ENCODE measurements at places on chromosomes 2 and 18.

GRCh38 chr2:88932686-88933085 lies 241.2 kb downstream of the RPIA start:
- no peak for DNase-seq

- DNase-seq = no peak
Measured at GRCh38 chr2:69340101-69340775, 46.8 kb downstream of the GFPT1 start.

DNA sequence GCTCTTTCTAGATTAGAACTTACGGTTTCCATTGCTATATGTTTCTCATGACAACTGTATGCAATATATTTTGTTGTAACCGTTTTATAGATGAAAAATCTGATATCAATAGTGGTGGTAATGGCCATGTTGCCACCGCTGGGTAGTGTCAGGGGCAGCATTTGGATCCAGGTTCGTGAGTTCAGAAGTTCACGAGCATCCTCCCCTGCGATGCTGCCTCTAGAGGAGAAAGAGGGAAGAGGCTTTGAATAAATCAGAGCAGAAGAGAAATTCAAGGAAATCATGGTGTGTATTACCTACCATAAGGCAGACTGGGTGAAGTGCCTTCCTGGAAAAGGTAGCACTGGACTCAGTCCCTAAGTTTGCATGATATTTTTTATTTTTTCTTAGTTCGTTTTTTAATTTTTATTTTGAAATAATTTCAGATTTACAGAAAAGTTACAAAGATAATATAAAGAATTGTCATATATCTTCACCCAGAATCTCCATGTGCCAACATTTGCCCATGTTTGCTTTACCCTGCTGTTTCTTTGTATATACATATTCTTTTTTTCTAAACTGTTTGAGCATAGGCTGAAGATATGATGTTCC lies 3.3 kb upstream of the ZBTB7C start:
- DNase-seq = peak; percentile 27

GRCh38 chr2:186979439-186980116 lies 130.6 kb upstream of the ZSWIM2 start:
- no peak for DNase-seq

GRCh38 chr2:160596441-160596840 lies 102.8 kb upstream of the RBMS1 start:
- no peak for DNase-seq

- no peak for DNase-seq
Measured at GRCh38 chr18:49813069-49813318, 339 bp downstream of the ACAA2 start.

- DNase-seq = no peak
Measured at GRCh38 chr2:226905718-226906117, 69.9 kb downstream of the RHBDD1 start.

- peak; percentile 48 for DNase-seq
Measured at GRCh38 chr2:150610670-150611279, 123.3 kb upstream of the RND3 start.

DNA sequence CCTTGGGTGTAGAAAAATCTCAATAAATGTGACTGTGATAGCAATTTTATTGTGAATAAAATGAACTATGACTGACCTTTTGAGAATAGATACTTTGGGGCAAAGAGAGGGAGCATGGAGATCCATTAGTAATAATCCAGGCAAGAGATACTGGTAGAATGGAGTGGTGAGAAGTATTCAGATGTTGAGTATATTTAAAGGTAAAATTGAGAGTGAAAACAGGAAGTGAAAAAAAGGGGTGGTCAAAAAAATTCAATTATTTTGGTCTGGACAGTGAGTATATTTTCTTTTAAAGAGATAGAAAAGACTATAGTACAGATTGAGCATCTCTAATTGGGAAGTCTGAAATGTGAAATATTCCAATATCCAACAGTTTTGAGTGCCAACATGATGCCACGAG lies 1515.6 kb upstream of the NXPH2 start:
- no peak for DNase-seq

DNA sequence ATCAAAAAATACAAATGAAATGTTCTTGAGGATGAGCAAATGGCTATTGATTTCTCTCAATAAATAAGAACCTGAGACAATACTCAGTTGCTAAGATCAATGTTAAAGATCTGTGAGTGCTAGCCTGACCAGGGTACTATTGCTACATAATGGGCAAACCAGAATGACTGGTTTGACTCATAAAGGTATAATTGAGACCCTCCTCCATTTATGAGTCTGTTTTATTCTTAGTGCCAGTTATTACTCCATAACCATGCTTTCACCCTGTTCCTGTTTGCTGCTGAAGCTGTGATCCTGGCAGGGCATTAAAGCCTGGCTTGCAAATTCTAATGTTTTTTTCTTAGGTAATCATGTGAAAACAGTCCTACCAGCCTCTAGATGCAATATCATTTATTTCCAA lies 56.6 kb upstream of the PPM1B start:
- DNase-seq = no peak

GRCh38 chr2:108534584-108535356 lies 500 bp downstream of the LIMS1 start:
- DNase-seq = peak; percentile 27

DNA sequence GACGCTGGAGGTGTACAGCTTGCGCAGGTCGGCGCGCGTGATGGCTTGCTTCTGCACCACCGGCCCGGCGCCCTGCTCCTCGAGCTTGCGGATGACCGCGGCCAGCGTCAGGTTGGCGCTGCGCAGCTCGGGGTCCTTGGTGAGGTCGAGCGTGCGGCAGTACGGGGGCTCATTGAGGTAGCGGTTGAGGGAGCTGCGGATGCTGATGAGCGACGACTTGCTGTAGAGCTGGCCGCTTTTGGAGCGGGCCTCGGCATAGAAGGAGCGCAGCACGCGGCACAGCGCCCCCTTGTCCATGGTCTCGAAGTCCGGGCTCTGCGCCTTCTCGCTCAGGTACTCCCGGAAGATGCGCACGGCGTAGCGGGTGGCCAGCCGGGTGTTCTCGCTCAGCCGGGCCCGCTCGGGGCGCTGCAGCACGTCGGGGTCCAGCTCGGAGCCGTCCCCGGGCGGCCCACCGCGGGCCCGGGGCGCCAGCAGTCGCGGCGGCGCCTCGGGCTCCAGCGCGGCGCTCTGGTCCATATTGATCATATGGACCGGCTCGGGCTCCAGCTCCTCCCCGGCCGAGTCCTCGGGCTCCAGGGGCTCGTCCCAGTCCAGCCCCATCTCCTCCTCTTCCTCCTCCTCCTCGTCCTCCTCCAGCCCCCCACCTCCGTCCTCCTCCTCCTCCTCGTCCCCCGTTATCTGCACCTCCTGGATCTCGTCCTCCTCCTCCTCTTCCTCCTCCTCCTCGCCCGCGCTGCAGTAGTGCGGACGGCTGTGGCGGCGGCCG lies 523 bp downstream of the KCTD1 start:
- DNase-seq = no peak

DNA sequence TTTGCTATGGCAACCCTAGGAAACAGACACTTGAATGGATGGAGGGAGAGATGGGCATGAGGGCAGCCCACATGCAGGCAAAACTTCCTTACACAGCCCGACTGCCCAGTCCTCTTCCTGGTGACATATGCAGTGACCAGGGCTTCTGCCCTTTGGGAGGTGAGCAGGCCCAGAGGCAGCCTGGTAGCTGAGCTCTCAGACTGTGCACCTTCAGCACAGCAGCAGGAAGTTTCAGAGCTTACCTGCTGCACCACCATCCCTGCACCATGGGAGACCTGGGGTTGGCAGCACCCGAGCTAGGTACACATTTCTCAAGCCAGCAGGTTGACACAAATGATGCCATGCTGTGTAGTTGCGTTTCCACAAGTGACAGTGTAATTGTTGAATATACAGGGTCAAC lies 97.6 kb upstream of the LMAN1 start:
- no peak for DNase-seq

- peak; percentile 13 for DNase-seq
Measured at GRCh38 chr18:54392543-54393023, 34.9 kb downstream of the C18orf54 start.

GRCh38 chr2:173989884-173990215 lies 24.7 kb upstream of the SP3 start:
- no peak for DNase-seq

DNA sequence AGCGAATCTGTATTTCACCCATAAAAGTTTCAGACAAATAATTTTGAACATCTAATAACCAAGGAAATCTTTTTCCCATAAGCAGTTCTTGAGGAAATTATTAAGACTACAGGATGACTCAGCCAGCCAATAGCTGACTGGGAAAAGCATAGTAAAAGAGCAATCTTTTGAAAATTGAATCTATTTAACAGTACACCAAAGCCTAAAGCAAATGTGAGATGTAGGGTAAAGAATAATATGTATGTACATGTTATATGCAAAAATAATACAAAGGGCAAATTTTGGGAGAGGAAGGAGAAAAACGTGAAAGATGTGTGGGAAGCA lies 12.6 kb upstream of the KDSR start:
- DNase-seq = no peak

DNA sequence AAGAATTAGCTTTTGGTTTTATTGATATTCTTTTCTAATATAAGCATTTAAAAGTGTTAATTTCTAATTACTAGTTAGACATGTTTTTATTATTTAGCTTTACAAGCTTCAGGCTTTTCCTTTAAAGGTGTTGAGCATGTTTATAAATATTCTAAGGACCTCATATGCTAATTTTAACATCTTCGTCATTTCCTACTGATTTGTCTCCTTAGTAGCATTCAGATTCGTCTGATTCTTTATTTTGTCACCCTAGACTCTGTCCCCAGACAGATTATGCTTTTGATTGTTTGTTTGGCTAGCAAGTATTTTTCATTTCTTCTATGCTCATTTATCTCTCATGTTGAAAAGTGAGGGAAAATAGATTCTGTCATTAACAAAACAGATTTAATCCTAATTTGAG lies 51.7 kb downstream of the EIF5B start:
- DNase-seq = no peak

DNA sequence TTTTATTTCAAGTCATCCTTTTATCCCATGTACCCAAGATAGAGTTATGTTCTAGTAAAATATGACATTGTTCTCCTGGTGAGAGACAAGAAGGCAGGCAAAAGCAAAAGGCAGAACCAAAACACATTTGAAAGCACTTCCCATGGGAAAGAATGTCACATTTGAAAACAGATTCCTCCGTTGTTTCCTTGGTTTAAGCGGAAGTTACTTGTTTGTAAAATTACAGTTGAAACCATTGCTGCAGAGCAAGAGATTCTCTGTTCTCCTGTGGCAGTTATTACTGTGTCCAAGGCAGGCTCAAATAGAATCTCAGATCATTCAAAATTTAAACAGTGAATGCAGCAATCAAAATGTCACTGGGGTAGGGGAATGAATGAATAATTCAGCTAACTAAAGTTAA lies 149.6 kb downstream of the MTCL1 start:
- no peak for DNase-seq

- peak; percentile 30 for DNase-seq
Measured at GRCh38 chr2:29293830-29294438, 178.7 kb downstream of the CLIP4 start.

- DNase-seq = no peak
Measured at GRCh38 chr2:186917866-186918265, 68.9 kb upstream of the ZSWIM2 start.

GRCh38 chr2:159573846-159574606 lies 42.3 kb downstream of the BAZ2B start:
- no peak for DNase-seq

GRCh38 chr2:79993144-79993543 lies 311.4 kb downstream of the LRRTM1 start:
- no peak for DNase-seq

- no peak for DNase-seq
Measured at GRCh38 chr18:21682371-21683051, 22.1 kb downstream of the ABHD3 start.

DNA sequence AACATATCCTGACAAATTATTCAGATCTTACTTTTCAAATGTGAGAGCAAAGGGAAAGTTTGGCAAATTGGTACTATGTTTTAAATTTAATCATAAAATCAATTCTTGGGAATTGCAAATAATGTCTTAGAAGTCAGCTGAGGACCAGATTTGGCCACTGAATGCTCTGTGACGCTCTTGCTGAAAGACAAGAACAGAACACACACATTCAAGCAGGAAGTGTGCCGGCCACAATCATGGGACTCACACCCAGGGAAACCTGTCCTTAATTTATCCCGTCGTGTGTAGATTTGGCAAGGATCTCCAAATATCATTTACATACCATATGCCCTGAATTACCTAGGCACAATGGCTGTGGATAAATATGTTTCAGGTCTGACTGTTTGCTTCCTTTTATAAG lies 253.1 kb downstream of the TCF4 start:
- DNase-seq = no peak

DNA sequence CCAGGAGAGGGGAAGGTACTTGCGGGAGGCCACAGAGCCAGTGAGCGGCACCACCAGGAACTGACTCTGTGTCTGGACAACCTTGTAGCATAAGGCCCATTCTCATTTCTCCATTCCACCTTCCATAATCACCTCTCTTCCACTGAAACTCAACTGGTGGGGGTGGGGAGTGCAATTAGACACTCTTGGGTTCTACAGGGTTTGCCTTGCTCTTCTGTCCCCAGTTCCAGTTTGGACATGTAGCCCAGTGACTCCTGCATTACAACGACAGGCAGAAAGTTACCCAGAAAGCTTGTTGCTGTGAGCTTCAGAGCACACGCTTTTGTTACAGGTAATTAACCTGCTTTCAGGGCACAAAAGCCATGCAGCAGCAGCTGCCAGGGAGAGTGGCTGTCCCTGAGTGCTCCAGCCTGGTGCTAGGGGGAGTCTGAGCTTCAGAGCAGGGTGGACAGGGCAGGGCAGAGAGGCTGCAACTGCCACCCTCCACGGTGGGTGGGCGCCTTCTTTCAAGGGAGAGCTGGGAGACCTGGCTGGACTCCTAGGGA lies 65.2 kb downstream of the COPS8 start:
- no peak for DNase-seq

DNA sequence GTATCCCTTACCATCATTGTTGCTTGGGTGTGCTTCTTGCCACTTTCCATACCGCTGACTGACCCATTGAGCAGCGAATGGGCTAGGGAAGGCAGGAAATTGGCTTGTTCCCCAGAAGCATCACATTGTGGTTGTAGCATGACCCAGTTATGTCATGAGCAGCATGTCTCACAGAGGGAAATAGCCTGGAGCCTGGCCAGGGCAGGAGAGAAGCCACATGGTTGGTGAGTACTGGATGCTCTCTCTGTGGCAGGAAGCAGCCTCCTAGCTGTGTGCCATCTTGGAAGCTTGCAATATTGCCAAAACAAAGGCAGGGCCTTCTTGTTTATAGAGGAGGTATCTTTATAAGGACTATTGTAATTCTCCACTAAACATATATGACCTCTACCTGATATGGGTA lies 482.6 kb downstream of the PIK3C3 start:
- DNase-seq = no peak

DNA sequence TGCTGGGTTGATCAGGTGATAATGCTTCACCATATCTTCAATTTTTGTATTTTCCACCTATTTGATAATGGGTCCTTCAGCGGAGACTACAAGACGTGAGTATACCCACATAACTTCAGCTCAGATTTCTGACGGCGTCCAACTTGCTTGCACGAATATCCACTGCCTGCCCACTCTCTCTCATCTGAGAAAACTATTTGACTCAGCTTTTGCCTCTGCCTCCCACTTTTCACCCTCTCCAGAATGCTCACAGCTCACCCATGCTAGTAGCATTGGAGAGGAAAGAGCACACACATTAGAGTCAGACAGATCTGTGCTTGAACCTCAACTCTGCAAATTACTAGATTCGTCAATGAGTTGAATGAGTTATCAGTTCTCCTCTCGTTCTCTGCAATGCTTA lies 166.8 kb downstream of the BCL2 start:
- DNase-seq = no peak

- DNase-seq = no peak
Measured at GRCh38 chr2:14759082-14759481, 126.6 kb downstream of the LRATD1 start.
